ENCODE measurements at places on chromosomes 12 and 14.

DNA sequence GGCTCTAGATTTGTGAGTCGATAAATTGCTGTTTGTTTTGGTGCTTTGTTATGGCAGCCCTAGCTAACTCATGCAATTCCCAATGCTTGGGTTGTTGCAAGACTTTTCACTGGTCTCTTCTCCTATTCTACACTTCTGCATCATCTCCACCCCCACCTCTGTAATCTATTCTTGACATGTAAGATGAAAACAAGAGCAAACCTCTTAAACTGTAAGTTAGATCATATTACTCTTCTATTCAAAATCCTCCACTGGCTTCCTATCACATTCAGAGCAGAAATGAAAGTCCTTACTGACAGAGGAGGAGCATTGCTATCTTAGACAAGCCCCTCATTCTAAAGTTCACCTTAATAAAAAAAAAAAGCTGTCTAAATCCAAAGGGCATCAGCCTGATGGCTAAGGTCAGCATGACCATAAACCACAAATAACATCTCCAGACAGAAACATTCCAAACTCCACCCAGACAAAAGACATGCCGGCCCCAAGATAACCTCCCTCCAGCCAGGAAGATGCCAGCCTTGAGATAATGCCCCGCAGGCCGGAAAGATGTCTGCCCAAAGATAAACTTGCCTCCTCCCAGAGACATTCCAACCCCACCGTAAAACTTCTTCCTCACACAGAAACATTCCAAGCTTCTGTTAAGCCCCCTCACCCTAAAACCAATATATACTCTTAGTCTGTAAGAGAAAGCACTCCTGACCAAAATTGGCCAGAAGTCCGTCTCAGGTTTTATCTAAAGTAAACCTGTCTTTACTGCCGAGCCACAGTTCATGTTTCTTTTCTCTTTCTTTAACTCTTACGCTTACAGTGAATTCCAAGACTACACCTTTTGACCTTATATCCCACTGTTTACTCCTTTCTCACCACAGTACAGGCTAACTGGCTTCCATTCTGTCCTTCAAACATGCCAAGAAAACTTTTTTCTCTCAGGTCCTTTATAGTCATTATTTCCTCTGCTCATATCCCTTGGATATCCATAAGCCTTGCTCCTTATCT is 308.9 kb downstream of the KCNH5 start:
- DNase-seq: no peak

- no peak for DNase-seq
Observed at GRCh38 chr14:43803076-43803689, 703.9 kb downstream of the FSCB start.

GRCh38 chr14:63444588-63444987 is 98.6 kb downstream of the PPP2R5E start:
- DNase-seq: no peak

GRCh38 chr12:108338915-108339657 is at the start of gene CMKLR1:
Gene CMKLR1 (minus strand): TSS chr12:108339311. CDS start chr12:108293591, 45,720 bp downstream.
- DNase-seq: no peak

DNA sequence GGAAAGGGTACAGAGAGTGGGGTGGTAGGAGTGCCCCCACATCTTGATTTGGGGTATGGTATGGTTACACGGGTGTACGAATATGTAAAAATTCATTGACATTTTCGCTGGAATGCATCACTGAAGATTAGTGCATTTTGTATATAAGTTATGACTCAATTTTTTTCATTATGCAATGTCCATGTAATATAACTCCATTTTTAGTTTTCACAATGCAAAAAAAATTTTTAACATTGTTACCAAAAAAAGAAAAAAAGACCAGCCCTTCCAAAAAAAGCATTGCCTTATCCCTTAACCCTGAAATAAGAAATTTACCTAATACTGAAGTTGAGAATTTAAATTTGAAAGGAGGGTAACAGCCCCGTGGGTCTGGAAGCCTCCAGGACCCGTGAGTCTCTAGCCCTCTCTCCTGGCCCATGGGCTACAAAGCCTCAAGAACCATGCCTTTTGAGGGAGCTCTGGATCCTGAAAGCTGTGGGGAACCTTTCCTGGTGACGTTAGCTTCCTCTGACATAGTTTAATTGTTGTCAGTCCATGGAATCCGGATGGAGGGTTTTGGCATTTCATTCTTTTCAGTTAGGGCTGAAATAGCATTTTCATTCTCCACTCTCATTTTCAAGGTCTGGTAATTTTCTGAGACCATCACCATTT is 55.6 kb upstream of the ACTN1 start:
- DNase-seq: no peak

DNA sequence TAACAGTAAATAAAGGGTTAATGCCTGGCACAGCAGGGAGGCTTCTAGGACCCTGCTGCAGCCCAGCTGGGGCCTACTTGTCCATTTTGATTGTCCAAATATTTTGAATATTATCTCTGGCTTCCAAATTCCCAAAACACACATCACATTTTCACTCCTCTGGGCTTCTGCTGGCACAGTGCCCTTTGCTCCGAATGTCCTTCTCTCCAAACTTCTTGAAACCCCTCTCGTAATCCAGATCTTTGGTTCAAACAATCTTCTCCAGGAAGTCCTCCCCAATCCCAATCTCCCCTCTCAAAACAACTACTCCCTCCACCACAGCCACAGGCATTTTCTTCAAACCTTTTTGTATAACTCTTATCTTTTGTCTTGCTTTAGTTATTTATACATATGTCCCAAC is 225.6 kb downstream of the PPM1H start:
- DNase-seq: no peak

- no peak for DNase-seq
Observed at GRCh38 chr12:1929241-1929984, 11.0 kb upstream of the CACNA2D4 start.

DNA sequence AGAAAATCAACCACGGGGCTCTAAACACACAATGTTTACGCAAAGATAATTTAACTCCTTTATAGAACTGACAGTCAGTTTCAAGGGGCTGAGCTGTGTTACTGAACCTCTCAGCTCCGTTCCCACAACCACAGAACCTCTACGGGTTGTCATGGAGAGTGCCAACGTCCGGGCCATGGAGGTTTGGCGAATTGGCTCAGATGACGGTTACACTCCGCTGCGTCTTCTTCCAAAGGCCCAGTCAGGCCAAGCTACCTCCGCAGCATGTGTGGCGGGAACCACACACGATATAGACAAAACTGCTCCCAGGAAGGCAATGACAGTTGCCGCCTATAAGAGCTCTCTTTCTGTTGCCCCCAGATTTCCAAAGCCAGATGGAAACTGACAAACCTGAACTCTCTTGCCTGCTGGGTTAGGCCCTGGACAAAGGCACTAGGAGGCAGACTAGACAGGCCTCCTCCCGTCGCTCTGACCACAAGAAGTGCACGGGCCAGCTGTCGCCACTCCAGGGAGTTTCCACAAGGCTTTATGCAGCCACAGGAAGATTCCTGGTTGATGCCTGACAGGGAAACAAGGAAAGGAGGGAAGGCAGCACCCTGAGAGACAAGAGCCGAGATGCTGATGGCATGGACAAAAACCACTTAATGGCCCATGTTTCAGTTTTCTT is 30.3 kb downstream of the CCDC88C start:
- no peak for DNase-seq

DNA sequence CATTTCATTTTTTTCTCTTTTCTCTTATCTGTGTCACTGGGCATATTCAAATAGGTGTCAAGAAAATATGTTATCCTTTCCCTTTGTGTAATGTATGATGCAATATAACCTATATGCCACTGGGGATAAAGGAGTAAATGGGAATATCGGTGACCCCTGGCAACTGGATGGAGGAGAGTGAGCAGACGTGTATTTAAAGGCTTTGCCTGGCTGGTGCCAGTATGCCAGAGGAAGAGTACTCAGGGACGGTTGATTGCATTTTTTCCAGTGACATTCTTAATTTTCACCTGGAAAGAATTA is 12.0 kb upstream of the STXBP6 start:
- DNase-seq: no peak

DNA sequence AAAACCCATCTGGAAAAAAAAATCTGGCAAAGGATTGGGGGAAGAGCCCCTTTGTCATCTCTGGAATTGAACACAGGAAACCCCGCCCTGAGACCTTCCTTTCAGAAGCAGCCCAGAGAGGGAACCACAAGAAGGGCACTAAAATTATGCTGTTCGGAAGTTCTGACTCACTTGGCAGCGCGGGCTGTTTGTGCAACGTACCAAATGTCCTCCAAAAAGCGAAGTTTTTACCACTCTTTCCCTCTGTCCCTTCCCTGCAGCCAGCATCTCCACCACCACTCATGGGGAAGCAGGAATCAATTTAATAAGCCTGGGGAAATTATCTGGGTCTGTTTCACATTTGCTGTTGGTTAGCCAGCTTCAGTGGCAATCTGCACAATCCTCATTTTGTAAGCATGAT is 3.2 kb upstream of the SYNE3 start:
- DNase-seq: peak; percentile 41

GRCh38 chr12:92627511-92627910 is 75.3 kb upstream of the PLEKHG7 start:
- DNase-seq: no peak

DNA sequence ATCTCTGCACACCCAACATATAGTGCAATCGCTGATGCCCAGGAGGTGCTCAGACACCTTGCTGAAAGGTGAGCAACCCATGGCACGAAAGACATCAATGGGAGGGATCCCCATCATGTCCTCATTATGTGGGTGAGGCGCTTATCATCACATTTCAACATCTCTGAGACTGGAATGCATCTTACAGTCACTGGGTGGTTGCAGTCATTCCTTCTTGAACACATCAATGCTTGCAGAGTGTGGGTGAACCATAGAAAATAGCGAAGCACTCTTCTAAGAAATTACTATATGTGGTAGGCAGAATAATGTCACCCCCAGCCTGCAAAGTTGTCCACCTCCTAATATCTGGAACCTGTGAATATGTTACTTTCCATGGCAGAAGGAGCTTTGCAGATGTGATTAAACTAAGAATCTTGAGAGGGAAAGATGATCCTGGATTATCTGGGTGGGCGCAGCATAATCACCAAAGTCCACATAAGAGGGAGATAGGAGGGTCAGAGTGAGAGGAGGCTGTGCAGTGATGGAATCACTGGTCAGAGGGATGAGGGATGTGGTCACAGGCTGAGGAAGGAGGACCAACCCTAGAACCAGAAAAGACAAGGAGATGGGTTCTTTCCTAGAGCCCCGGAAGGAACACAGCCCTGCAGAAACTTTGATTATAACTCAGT is 51.2 kb downstream of the GLRX5 start:
- DNase-seq: no peak

- DNase-seq: no peak
Observed at GRCh38 chr14:69652942-69653684, 41.7 kb downstream of the SUSD6 start.

DNA sequence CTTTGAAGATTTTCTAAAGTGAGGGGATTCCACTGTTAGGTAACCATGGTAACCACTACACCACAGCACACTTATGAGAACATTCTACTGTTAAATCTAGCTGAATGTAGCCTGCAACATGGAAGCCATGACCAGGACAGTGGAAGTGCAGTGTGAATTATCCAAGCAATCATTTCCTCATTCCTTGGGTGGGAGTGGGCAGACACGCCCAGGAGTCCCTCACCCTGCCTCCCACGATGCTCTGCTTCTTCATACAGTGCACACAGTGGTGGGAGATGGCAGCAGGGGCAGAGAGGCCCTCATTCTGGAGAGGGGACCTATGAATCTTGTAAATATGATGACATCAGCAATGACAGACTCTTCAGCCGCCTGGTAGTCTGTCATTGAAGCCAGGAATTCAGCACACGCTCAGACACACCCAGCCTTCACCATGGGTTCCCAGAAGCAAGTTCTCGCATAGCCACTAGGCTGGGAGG is 70.1 kb upstream of the HOXC13 start:
- no peak for DNase-seq

- DNase-seq: no peak
Observed at GRCh38 chr12:132872975-132873421, 14.4 kb downstream of the CHFR start.

GRCh38 chr12:3713483-3713882 is 39.4 kb downstream of the CRACR2A start:
- DNase-seq: no peak

DNA sequence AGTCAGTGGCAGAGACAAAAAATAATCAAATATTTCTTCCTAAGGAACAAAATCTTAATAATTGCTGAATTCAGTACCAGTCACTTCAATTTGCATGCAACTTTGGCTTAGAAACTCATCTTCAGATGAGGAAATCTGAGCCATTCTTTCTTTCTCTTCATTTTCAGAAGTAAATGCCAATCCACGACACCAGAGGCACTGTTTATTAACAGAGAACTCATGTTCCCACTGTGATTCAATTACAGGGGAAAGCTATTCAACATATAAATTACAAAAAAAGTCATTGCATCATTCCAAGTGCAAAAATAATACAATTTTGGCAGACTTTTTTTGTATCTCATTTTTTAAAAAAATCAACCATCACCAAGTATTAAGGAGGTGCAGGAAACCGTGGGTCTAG is 816.1 kb upstream of the TMEM132C start:
- no peak for DNase-seq

- no peak for DNase-seq
Observed at GRCh38 chr12:103028881-103029639, 71.6 kb downstream of the ASCL1 start.

DNA sequence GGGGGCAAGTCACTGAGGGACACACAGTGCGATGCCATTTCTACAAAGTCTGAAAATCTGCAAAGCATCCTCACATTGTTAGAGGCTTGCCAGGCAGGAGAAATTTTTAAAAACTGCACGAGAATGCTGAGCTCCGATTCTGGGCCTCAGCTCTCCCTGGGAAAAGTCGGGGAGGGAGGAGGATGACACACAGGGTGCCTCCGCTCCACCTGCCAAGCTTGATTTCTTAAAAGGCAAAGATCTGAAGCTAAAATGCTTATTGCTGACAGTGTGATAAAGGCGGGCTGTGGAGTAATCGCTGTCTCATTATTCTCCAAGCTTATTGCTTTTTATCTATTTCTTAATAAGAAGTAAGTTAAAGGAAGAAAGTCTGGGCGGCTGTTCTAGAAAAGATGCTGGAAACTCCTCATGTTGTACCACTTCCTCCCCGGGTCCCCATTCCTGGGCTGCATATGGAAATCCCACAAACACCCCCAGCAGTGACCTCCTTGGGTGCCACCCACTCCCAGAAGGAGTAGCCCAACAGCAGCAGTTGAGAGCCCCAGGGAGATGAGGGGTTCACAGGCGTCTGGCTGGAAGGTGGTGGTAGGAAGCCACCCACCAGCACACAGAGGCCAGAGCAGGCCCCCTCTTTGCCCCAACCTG is 55.0 kb downstream of the CCDC85C start:
- no peak for DNase-seq

- no peak for DNase-seq
Observed at GRCh38 chr12:6753772-6754356, 923 bp upstream of the MLF2 start.

GRCh38 chr12:62799126-62799736 is 135.7 kb downstream of the PPM1H start:
- no peak for DNase-seq

DNA sequence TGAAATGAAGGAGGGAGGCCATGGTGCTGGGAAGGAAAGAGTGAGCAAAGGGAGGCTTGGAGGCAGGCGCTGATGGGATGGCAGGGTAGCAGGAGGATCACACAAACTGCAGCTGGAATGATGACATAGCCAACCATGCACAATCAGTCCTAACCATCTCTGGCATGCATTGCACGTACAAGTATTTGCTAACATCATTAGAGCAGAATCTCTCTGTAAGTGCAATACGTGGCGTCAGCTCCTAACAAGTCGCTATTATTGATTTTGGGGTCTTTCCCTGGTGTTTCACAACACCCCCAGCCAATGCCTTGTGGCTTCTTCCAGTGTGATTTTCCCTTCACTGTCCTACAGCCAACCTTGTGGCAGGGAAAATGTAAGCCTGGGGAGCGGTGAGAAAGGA is 18.5 kb downstream of the BDKRB1 start:
- no peak for DNase-seq

Data from stimulated activated CD4-positive, alpha-beta T cell treated with anti-CD3 and anti-CD28 coated beads, Interleukin-1b, Interleukin-23, amount 100 ng/mL, for 1 hour (primary cell).